ENCODE measurements at places on chromosomes 4 and X. TPM values are rescaled to one million over a fixed set of nuclear protein-coding genes. Genes with fewer than 3 reads are reported as not detected.

- no peak for DNase-seq
Measured at GRCh38 chr4:141569141-141569540, 67.2 kb upstream of the IL15 start.

- DNase-seq = no peak
Measured at GRCh38 chr4:121863799-121864198, 6.5 kb downstream of the BBS7 start.

GRCh38 chr4:94354474-94354896 is 11.8 kb upstream of the HPGDS start:
- DNase-seq = no peak

DNA sequence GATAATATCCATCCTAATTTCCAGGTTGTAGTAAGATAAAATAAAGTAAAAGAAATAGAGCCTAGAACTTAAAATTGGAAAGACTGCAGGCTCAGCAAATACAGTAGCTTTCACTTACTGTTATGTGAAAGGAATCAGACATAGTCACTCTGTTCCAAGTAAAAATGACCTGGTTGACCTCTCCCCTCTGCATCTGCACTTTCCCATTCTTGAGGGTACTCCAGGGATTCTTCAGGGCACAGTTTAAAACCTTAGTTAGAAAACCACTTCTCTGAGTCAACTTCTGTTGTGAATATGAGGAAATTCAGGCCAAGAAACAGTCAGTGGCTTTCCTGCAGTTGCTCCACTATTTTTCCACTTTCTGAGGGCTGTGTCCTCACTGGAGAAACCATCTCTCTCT is 42.9 kb downstream of the FRAS1 start:
- DNase-seq = no peak

CFAP99 gene
- total RNA-seq = not detected

SMR3B gene
- not detected for total RNA-seq

DGAT2L6 gene
- total RNA-seq = not detected
